Thoracic aorta (tissue), 2 donors: ENCODE measurements at places on chromosomes 3 and 15. TPM values are rescaled to one million over a fixed set of nuclear protein-coding genes. Genes with fewer than 3 reads are reported as not detected.

The SH3BP5 gene
- 47.2 TPM for total RNA-seq

The ITGA11 gene
- total RNA-seq: 246 TPM

The LRRC58 gene
- 27.9 TPM for total RNA-seq

The CGNL1 gene
- 33.5 TPM for total RNA-seq

- no peak for DNase-seq
Observed at GRCh38 chr3:127431066-127431465, 143.2 kb upstream of the PRR20G start.

DNA sequence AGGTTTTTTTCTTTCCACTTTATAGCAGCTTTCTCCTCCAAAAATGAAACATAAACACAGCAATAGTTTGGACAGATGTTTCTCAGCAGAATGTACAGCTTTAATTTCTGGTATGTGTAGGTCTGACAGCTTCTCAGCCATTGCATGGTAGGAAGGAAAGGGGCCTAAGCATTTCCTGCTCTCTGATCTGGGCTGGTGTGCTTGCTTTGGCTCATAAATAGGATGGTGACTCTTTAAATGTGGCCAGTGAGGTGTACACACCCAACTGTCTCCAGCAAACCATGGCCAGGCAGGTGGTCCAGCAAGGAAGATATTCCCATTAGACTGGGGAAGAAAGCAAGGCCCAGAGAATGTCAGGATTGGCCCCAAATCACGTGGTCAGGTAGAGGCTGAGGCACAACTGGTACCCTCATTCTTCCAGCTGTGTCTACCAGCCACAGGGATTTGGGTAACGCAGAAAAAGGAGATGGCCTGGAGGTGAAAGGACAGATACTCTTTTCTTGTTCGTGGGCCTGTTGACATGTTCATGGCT is 52.1 kb downstream of the ITGA11 start:
- DNase-seq: no peak

GRCh38 chr15:55528812-55529211 is 20.8 kb upstream of the DNAAF4 start:
- DNase-seq: no peak

- DNase-seq: no peak
Observed at GRCh38 chr15:69735121-69735520, 282.5 kb downstream of the RPLP1 start.

- no peak for DNase-seq
Observed at GRCh38 chr15:83284559-83285283, at the start of gene BNC1. BNC1 (minus strand) TSS chr15:83284664; CDS start chr15:83284628, 36 bp downstream.

DNA sequence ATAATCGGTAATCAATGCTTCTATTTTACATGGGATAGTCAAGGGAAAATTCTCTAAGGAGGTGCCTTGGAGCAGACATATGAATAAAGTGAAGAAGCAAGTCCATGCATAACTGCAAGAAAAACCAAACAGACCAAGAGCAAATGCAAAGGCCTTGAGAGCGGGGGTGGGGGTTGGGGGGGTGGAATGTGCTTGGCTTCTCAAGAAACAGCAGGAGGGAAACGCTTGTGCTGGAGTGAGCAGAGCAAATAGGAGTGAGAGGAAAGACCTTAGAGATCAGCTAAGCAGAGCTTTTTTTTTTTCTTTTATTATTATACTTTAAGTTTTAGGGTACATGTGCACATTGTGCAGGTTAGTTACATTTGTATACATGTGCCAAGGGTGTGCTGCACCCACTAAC is 260.8 kb downstream of the ARPP21 start:
- no peak for DNase-seq

- no peak for DNase-seq
Observed at GRCh38 chr3:54987719-54988118, 59.9 kb upstream of the LRTM1 start.

DNA sequence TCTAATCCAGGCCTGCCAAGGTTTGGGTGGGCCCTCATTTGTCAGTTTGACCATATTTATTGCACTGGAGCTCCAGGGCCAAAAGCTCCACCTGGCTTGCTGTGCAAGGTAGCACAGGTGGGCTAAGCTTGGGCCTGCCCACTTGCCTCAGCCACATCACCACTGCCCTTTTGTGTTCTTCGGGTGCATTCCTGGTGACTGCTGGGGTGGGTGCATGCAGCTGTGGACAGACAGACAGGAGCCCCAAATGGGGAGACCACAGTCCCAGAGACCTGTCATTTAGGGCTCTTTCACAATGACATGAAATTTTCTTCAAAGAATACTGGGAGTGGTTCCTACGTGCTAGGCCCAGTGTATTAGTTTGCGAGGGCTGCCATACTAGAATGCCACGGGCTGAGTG is 2.7 kb downstream of the MESP2 start:
- DNase-seq: no peak

DNA sequence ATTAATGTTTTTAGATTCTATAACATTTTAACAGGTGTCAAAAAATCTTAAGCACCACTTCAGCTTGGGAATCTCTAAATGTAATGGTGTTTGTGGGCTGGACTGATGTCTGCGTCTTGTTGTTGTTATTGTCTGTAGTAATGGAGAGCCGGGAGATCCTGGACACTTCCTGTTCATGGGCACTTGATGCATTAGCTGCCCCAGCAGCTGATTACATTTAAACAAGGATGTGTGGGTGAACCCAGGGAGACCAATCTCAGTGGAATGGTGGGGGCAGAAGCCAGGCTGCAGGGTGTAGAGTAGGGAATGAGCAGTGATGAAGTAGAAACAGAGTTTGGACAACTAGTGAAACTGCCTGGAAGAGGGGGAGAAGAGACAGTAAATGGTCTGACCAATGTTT is 7.8 kb downstream of the CCR5AS start:
- DNase-seq: no peak

- no peak for DNase-seq
Observed at GRCh38 chr15:47750030-47750739, 32.9 kb downstream of the SEMA6D start.

GRCh38 chr3:177162742-177163141 is 34.5 kb downstream of the TBL1XR1 start:
- no peak for DNase-seq

GRCh38 chr15:57320631-57321220 is 55.6 kb upstream of the CGNL1 start:
- DNase-seq: no peak
